ENCODE measurements at places on chromosomes 5 and 9. TPM values are rescaled to one million over a fixed set of nuclear protein-coding genes. Genes with fewer than 3 reads are reported as not detected.

The SOWAHA gene
- not detected for total RNA-seq

The CD72 gene
- not detected for total RNA-seq

The DOCK2 gene
- total RNA-seq: under 0.01 TPM

The TLX3 gene
- total RNA-seq: not detected

The POC5 gene
- 20.1 TPM for total RNA-seq

The LRRC19 gene
- not detected for total RNA-seq

The BHMT2 gene
- total RNA-seq: 0.22 TPM

The OGN gene
- under 0.01 TPM for total RNA-seq
